ENCODE measurements at places on chromosomes 7 and 10. TPM values are rescaled to one million over a fixed set of nuclear protein-coding genes. Genes with fewer than 3 reads are reported as not detected.

GRCh38 chr10:104664205-104664604 is 23.1 kb downstream of the SORCS3 start:
- no peak for DNase-seq

GRCh38 chr7:91814189-91814588 is 66.3 kb downstream of the MTERF1 start:
- no peak for DNase-seq

- DNase-seq: no peak
These were observed 1069.1 kb upstream of the AUTS2 start for GRCh38 chr7:68529221-68529620.

GRCh38 chr7:40412323-40412722 is 277.5 kb downstream of the SUGCT start:
- DNase-seq: no peak

- no peak for DNase-seq
These were observed 609.0 kb upstream of the FZD8 start for GRCh38 chr10:36251068-36251467.

DNA sequence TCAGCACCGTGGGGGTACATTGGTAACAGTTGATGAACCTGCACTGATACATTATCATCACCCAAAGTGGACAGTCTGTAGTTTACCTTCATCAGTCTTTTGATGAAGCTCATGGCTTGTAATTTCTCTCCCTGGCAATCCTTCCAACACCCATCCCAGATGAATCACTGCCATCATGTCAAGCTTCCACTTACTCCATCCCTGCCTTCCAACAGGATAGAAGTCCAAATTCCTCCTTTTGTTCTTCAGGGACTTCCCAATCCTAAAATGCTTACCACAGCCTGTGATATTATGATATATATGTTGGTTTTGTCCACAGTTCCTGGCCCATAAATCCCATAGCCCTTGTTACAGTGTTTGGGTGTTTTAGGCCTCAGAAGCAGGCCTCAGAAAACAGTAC is 16.1 kb downstream of the SNX10 start:
- no peak for DNase-seq

GRCh38 chr7:150648353-150649079 is 16.3 kb upstream of the GIMAP6 start:
- DNase-seq: no peak

GRCh38 chr7:2996141-2996540 is 47.5 kb downstream of the CARD11 start:
- DNase-seq: peak; percentile 39

DNA sequence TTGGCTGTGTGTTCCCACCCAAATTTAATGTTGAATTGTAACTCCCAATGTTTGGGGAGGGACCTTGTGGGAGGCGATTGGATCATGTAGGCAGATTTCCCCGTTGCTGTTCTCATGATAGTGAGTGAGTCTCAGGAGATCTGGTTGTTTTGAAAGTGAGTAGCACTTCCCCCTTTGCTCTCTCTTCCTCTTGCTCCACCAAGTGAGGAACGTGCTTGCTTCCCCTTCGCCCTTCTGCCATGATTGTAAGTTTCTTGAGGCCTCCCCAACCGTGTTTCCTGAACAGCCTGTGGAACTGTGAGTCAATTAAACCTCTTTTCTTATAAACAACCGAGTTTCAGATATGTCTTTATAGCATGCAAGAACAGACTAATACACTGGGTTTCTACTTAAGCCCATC is 176.3 kb downstream of the CDK14 start:
- no peak for DNase-seq

- DNase-seq: no peak
These were observed at the start of gene VWA2 for GRCh38 chr10:114239117-114239993. VWA2 (plus strand) TSS chr10:114239254; CDS start chr10:114248714, 9,460 bp downstream.

Gene CREB5
- total RNA-seq: 8.4 TPM

Gene VSIR
- 40.5 TPM for total RNA-seq

Gene MICU1
- 33.9 TPM for total RNA-seq

Gene ANKRD1
- not detected for total RNA-seq

Gene PON1
- total RNA-seq: not detected

Measured in sigmoid colon (tissue), 7 donors.